Type B pancreatic cell (in vitro differentiated cells): ENCODE measurements at places on chromosomes 13 and 19.
A peak's percentile ranks its signal among the peaks of the same experiment; 100 is the strongest.

DNA sequence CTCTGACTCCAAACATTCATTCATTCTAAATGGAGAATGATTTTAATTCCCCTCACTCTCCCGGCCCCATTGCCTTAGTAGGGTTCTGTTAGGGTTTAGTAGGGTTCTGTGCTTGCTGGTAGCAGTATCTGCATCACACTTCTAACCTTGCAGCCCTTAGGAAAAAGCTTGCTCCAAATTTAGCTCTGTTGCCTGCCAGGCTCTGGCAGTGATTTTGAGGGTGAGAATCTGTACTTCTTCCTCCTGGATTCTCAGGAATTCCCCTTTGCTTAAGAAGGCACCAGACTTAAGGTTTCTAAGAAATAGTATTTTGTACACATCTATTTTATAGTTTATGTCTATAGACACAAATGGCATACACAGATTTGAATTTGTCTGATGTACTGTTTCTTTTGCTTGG, 14.7 kb downstream of the B3GLCT start:
- no peak for DNase-seq
- no peak overlapping the region for H3K27ac ChIP-seq
- peaks cover 4% of the 10 kb centered on the region for H3K27me3 ChIP-seq
- H3K4me1 ChIP-seq = peaks cover 19% of the 10 kb centered on the region

GRCh38 chr13:36293497-36293896, 4.1 kb downstream of the CCDC169 start:
- no peak overlapping the region for H3K27ac ChIP-seq
- no peaks in the 10 kb centered on the region for H3K27me3 ChIP-seq
- no peak overlapping the region for H3K4me3 ChIP-seq
- H3K4me1 ChIP-seq = peaks cover 6% of the 10 kb centered on the region
- no peak for DNase-seq
- no peaks in the 10 kb centered on the region for H3K36me3 ChIP-seq

DNA sequence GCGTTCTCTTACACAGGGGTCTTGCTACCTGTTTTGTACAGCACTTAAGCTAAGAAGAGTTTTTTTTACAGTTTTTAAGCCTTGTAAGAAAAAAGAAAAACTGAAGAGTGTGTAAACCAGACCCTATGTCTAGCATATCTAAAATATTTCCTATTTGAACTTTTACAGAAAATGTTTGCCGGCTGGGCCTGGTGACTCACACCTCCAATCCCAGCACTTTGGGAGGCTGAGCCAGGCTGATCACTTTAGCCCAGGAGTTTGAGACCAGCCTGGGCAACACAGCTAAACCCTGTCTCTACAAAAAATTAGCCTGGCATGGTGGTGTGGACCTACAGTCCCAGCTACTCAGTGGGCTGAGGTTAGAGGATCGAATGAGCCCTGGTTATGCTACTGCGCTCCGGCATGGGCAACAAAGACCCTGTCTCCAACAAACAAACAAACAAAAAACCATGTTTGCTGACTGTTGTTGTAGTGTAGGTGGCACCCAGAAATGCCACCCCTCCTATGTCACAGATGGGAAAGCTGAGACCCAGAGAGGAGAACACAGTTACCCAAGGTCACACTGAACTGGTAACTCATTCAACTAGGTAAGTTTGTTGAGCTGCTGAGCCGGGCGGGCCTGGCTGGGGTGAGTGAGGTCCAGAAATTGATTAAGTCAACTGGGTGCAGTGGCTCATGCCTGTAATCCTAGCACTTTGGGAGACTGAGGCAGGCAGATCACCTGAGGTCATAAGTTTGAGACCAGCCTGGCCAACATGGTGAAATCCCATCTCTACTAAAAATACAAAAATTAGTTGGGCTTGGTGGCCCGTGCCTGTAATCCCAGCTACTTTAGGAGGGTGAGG, 1.9 kb upstream of the VASP start:
- H3K4me3 ChIP-seq = peak overlapping the region; percentile 74
- no peak for DNase-seq
- peaks cover 4% of the 10 kb centered on the region for H3K36me3 ChIP-seq
- peaks cover 40% of the 10 kb centered on the region for H3K27me3 ChIP-seq
- H3K4me1 ChIP-seq = peaks cover 10% of the 10 kb centered on the region

DNA sequence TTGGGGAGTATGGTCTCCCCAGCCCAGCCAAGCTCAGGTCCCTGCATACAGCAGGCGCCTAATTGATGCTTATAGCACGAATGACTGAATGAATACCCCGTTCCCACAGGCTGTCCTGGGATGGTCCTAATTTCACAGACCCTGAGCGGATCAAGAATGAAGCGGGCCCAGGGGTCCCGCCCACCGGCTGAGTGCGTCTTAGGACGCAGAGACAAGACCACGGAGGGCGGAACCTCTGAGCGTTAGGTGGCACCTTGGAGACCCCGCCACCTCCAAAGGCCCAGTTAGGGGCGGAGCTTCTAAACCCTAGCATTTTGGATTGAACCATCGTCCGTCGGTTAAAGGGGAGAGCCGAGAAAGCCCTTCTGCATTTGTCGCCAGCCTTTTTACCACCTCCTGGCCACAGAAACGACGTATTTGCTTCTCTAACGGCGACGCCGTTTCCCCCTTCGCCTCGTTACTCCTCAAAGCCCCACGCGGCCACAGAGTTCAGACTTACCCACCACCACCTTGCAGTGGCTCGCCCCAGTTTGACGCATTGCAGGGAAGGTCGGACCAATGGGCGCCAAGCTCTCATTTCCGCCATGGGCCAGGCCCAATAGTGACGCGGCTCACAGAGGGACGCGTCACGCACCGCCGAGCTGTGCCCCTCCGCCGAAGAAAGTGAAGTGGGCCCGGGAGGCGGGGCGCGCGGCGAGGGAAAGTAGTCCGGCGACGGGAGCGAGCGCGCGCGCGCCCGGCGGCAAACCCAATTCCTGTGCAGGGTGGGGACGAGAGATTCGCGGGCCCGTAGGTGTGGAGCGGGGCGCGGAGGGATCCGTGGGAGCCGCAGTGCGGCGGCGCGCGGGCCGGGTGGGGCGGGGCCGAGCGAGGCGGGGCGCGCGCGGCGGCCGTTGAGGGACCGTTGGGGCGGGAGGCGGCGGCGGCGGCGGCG, 479 bp upstream of the CALM3 start:
- H3K36me3 ChIP-seq = no peaks in the 10 kb centered on the region
- H3K27ac ChIP-seq = peak overlapping the region; percentile 100
- H3K27me3 ChIP-seq = peaks cover 2% of the 10 kb centered on the region
- H3K4me1 ChIP-seq = peaks cover 17% of the 10 kb centered on the region
- DNase-seq = peak; percentile 99

DNA sequence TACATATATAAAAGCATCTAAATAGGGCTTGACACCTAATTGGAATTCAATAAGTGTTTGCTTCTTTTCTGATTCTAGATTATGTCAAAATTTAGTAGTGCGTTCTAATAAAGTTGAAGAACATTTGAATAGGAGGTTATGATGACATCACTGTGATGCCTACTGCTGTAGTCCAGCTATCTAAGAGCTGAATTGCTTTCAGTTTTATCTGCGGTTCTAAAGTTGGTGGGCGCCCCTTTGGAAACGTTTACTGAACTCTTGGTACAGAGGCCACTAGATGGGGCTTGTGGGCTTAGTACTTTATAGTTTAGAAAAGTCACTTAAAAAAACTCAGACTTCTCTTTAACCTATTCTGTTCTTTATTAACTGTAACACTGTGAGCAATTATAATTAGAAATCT, 776.9 kb downstream of the GPC5 start:
- H3K36me3 ChIP-seq = no peaks in the 10 kb centered on the region
- no peak for DNase-seq
- H3K27me3 ChIP-seq = no peaks in the 10 kb centered on the region
- H3K27ac ChIP-seq = no peak overlapping the region
- no peaks in the 10 kb centered on the region for H3K4me1 ChIP-seq
- H3K4me3 ChIP-seq = no peak overlapping the region

DNA sequence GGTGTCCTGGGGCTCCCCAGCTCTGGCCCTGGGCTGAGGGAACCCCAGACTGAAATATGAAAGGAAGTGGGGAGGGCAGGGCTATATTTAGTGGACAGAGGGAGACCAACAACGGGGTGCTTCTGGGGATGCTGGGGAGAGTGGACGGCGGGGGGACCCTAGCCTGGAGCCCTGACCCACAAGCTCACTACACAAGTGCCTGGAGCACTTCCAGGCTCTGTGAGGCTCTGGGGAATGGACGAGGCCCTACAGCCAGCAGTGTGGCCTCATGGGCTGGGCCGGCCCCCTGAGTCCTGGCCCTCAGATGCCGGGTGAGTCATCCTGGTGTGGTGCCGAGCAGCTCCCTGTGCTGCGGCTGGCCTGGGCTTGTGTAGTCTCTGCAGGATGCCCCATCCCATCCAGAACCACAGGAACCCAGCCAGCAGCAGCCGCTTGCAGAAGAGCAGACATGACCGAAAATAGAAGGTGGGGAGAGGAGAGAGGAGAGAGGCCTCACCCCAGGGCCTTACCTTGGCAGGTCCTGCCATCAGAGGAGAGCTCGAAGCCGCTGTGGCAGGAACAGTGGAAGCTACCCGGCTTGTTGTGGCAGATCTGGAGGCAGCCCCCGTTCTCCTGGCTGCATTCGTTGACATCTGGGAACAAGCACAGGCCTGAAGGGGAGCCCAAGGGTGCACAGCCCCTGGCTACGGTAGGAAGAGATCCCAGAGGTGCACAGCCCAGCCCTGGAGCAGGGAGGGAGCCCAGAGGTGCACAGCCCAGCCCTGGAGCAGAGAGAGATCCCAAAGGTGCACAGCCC, 26.1 kb downstream of the GAS6 start:
- peak overlapping the region; percentile 89 for H3K4me3 ChIP-seq
- H3K27ac ChIP-seq = peak overlapping the region; percentile 96
- peaks cover 17% of the 10 kb centered on the region for H3K4me1 ChIP-seq
- DNase-seq = no peak

DNA sequence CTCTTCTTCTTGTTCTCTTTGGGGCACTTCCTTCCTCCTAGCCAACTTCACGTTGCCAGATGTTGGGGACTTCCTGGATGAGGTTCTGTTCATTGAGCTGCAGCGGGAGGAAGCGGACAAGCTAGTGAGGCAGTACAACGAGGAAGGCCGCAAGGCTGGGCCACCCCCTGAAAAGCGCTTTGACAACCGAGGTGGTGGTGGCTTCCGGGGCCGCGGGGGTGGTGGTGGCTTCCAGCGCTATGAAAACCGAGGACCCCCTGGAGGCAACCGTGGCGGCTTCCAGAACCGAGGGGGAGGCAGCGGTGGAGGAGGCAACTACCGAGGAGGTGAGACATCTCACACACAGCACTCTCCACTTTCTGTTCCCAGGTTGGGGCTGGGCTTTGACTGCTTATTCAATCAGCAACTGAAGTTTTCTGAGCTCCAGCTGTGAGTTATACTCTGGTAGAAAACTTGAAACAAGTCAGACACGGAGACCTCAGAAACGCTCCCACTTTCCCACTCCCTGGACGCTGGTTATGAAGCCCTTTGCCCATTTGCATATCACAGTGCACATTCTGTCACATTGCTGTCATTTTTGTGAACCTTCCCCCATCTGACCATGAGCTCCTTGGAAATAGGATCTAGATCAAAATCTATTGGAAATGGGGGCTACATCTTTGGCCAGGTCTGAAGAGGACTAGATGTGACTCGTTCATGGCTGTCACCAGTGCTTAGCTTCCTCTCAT, 7.2 kb upstream of the CCDC97 start:
- no peaks in the 10 kb centered on the region for H3K27me3 ChIP-seq
- H3K4me3 ChIP-seq = no peak overlapping the region
- no peak overlapping the region for H3K27ac ChIP-seq
- H3K36me3 ChIP-seq = peaks cover 20% of the 10 kb centered on the region
- H3K4me1 ChIP-seq = peaks cover 5% of the 10 kb centered on the region
